Dermis microvascular lymphatic vessel endothelial cell (primary cell): ENCODE measurements at places on chromosomes 16 and 17. TPM values are rescaled to one million over a fixed set of nuclear protein-coding genes. Genes with fewer than 3 reads are reported as not detected.

DNA sequence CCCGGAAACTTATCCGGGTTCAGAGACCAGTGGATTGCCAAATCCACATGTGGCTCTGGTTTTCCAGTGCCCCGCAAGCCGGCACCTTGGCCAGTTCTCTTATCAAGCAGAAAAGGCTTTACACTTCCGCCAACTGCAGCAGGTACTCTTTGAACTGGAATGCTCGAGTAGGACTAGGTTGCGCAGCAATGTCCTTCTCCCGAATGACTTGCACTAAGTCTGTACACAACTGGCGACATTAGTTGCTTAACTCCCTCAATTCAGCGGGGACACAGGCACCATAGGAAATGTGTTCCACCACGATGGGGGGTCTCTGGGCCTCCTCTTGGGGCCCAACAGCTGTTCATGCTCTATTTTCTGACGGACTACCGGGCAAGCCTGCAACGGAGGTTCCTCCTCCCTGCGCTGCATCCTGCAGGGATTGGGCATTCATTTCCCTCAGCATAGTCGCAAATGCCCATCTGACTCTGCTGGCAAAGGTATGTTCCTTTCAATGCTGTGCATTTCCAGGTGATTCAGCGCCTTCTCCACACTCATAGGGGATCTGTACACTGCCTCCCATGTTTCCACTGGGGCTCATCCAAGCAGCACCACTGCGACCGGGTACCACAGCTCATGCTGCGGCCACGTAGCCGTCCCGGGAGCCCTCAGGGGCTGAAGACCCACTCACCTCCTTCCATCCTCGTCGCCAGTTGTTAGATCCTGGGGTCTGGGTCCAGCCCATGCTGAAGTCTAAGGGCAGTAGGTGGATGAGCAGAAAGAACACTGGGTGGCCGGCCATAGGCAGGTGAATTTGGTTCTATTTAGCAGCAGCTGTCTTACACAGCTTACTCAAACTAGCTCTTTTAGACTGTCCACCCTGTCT, 34.2 kb upstream of the APPBP2 start:
- DNase-seq: no peak

DNA sequence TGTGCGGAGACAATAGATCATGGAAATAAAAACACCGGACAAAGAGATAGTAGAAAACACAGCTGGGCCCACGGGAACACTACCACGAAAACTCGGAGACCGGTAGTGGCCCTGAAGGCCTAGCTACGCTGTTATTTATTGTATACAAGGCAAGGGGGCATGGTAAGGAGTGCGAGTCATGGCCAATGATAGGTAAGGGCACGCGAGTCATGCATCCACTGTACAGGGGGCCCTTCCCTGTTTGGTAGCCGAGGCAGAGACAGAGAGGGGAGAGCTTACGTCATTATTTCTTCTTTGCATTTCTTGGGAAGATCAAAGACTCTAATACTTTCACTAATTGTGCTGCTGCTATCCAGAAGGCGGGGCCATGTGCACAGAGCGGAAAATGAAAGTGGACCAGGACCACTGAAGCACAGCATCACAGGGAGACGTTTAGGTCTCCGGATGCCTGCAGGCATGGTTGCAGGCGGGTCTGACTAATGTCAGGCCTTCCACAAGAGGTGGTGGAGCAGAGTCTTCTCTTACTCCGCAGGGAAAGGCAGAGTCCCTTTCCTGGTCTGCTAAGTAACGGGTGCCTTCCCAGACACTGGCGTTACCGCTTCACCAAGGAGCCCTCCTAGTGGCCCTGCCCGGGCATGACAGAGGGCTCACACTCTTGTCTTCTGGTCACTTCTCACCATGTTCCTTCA, 74.4 kb upstream of the ARL4D start:
- no peak for DNase-seq

GRCh38 chr17:41973408-41973811, 6.8 kb downstream of the CNP start:
- no peak for DNase-seq

DNA sequence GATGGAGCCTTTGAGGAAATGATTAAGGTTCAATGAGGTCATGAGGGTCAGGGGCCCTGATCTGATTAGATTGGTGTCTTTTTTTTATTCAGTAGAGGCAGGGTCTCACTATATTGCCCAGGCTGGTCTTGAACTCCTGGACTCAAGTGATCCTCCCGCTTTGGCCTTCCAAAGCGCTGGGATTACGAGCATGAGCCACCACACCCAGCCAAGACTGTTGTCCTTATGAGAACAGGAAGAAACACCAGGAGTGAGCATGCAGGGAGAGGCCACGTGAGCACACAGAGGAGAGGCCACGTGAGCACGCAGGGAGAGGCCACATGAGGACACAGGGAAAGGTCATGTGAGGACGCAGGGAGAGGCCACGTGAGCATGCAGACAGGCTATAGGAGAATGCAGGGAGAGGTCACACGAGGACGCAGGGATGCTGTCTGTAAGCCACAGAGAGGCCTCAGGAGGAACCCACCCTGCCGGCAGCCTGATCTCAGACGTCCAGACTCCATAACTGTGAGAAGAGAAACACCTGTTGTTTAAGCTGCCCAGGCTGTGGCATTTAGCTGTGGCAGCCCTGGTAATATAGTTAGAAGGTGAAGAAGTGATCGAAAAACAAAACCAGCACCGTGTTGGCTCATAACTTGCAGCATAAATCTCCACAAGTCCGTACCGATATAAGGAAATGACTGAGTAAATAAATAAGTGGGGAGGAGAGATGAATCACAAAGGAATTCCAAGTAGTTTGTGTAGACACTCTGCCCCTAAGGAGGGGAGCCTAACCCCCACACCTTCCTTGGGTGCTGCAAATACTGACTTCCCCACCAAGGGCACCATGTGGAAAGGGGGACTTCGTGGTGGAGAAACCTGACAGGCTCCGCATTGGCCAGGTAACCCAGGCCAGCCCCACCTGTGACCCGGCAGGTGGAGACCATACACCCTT, 14.6 kb upstream of the CSNK1D start:
- no peak for DNase-seq

DNA sequence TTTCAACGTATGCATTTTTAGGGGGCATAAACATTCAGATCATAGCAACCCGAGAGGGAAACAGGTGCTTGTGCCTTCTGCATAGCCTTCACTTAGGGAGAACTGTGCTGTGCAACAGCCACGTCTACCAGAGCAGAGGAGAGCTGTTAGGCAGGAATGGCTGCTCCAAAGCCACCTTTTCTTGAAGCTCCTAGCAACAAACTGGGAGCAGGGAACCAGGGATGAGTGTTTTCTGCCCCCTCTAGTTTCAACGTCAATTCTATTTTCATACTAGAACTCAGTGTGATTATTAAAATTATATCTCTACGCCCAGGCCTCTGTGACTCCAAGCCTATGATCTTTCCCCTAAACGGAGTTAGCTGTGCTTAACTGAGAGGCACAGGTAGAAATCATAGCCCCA, 290.0 kb downstream of the HAPSTR1 start:
- DNase-seq: no peak

EVPL gene
- under 0.01 TPM in 1 of 2 replicates, not detected in the other for total RNA-seq

GRCh38 chr17:73620414-73620813, 23.8 kb downstream of the SDK2 start:
- no peak for DNase-seq

DNA sequence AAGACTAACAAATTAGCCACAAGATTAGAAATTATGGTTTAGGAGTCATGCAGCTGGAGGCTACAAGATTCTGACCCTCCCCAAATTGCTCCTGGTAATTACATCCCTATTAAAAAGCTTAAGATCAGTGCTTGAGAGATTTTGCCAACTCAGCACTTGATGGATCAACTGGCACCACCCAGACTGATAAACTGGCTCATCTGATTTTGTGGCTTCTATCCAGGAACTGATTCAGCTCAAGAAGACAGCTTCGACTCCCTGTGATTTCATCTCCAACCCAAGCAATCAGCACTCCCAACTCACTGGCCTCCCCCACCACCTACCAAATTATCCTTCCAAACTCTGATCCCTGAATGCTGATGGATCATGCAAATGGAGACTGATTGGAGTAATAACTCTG, 94.8 kb downstream of the TNFRSF13B start:
- DNase-seq: no peak

CTF1 gene
- 0.13 TPM in 2 replicates for total RNA-seq

CASKIN1 gene
- under 0.01 and 0.13 TPM in 2 replicates for total RNA-seq

GRCh38 chr16:25106567-25107465, 4.7 kb upstream of the LCMT1 start:
- peak; percentile 89 for DNase-seq

DNAAF8 gene
- total RNA-seq: 0.13 TPM in 2 replicates
